Naive thymus-derived CD4-positive, alpha-beta T cell (primary cell): ENCODE measurements at places on chromosomes 1 and 21. TPM values are rescaled to one million over a fixed set of nuclear protein-coding genes. Genes with fewer than 3 reads are reported as not detected.

The RAB3B gene
- not detected in 2 replicates for total RNA-seq

The TMEM240 gene
- 0.66 and 1.1 TPM in 2 replicates for total RNA-seq

The ATP1A4 gene
- total RNA-seq = not detected

The FBXO42 gene
- total RNA-seq = 23.1 and 25.4 TPM in 2 replicates

The SPRR2G gene
- not detected for total RNA-seq

The DRAXIN gene
- total RNA-seq = 0.46 TPM

The NPHS2 gene
- total RNA-seq = not detected

The SEC16B gene
- 0.27 TPM for total RNA-seq

The S1PR1 gene
- 305 TPM for total RNA-seq

The SERPINC1 gene
- not detected for total RNA-seq

The RAB7B gene
- 0.24 TPM for total RNA-seq

The HIVEP3 gene
- 16.6 TPM for total RNA-seq

The DNAJC6 gene
- 1.4 TPM for total RNA-seq
